ENCODE measurements at places on chromosomes 7 and 10. TPM values are rescaled to one million over a fixed set of nuclear protein-coding genes. Genes with fewer than 3 reads are reported as not detected.
A peak's percentile ranks its signal among the peaks of the same experiment; 100 is the strongest.

The GCC1 gene
- total RNA-seq: 17.4 TPM

The NODAL gene
- total RNA-seq: not detected

The GPER1 gene
- 0.64 TPM for total RNA-seq

The CH25H gene
- not detected for total RNA-seq

The ARPC1A gene
- 140 TPM for total RNA-seq

The GRID2IP gene
- total RNA-seq: 2.5 TPM

The VWDE gene
- 5.8 TPM for total RNA-seq

The SLC16A12 gene
- 16.1 TPM for total RNA-seq

The CASD1 gene
- 46.5 TPM for total RNA-seq

The CALCR gene
- not detected for total RNA-seq

The TEX47 gene
- total RNA-seq: not detected

DNA sequence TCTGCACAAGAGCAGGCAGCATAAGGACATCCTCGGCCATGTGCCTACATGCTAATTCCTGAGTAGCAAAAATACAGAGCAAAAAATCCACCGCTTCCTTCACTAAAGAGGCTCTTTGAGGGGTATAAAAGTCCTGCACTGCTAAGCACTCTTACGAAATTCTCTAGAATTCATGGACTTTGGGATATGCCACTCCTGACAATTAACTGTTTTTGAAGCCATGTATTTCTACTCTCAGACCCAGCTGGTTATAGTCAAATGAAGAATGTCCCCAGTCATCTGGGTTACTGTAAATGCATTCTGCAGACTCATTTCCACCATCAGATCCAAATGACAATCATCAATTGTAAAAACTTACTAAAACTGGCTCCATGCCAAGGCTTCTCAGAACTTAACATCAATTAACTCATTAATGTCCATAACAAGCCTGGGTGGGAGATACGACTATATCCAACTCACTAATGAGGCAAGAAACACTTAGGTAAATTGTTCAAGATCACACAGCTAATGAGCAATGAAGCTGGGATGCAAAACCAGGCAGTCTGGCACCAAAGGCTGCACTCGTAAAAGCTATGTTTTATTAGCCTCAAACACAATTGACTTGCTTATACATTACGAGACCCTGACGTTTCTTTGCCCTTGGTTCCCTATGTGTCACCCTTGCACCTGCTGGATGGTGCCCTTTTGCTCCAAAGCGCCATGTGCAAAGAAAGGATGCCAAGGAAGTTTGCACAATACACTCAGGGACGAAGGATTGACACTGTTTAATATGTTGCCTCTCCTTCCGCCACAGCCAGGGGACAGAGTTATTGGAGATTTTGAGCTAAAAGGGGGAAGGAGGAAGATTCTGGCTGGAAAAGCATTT, 250.4 kb downstream of the ELMO1 start:
- no peak for DNase-seq

- no peak for DNase-seq
Observed at GRCh38 chr10:112218960-112219359, 35.4 kb upstream of the GPAM start.

- DNase-seq: no peak
Observed at GRCh38 chr10:87771871-87772500, 46.0 kb downstream of the ATAD1 start.

- DNase-seq: no peak
Observed at GRCh38 chr10:2992401-2993198, 74.7 kb upstream of the PFKP start.

DNA sequence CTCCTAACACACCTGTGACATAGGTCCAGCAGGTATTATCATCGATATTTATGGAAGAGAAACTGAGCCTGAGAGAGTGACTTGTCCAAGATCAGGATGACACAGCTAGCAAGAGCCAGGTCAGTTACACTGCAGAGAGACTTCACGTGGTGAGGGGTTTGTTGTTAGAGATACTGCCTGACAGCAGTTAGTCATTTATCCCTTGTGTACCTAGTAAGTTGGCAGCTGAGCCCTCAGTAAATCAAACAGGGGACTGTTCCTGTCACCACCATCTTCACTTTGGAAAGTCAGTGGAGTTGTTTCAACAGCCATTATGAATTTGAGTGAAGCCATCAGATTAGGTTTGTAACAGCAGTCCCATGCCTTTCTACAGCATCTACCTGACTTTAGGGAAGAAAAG, 87.5 kb upstream of the GATA3 start:
- no peak for DNase-seq

DNA sequence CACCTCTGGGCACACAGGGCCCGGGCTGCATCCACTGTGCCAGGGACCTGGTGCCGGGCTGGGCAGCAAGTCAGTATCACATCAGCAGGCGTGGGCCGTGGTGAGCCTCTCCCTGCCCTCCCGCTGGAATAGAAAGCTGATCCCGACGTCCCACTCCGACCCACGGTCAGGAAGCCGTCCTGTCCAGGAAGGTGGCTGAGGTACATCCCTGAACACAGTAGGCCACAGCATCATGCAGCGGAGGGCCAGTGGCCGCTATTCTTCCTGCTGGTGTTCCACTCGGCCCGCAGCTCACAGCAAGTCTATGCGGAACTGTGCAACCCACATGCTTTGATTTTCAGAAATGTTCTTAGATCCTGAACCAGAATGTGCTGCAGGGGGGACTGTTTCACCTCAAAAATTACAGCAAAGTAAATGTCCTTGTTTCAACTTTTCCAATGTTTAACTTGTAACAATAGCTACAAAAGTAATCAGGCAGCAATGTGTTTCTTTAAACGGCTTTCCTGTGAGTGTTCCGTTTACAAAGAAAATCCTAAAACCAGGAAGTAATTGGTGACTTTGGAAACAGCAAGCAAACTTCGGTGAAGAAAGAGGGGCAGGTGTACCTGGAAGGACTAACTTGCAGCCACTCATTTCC, 676 bp upstream of the GPR146 start:
- no peak for DNase-seq

GRCh38 chr10:132752378-132752777, 33.6 kb downstream of the NKX6-2 start:
- DNase-seq: no peak

DNA sequence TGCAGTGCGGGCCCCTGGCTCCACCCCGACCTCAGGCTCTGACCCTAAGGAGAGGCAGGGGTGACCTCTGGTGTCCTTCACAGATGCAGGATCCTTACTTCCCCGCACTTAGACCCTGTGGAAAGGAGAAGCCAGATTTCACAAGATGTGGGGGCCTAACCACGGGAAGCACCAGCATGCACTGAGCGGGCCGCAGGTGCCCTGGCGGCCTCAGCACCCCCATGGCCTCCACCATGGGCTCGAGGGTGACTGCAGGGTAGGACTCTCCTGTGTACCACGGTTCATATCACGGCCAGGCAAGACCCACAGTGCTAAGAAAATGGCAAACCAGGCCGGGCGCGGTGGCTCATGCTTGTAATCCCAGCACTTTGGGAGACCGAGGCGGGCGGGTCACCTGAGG, 410.0 kb upstream of the FOXK1 start:
- no peak for DNase-seq

GRCh38 chr7:12889391-12889790, 202.0 kb downstream of the ARL4A start:
- DNase-seq: no peak

- no peak for DNase-seq
Observed at GRCh38 chr10:103044942-103045489, 126.9 kb downstream of the CNNM2 start.

- DNase-seq: no peak
Observed at GRCh38 chr10:68501691-68502090, 25.6 kb downstream of the SLC25A16 start.

DNA sequence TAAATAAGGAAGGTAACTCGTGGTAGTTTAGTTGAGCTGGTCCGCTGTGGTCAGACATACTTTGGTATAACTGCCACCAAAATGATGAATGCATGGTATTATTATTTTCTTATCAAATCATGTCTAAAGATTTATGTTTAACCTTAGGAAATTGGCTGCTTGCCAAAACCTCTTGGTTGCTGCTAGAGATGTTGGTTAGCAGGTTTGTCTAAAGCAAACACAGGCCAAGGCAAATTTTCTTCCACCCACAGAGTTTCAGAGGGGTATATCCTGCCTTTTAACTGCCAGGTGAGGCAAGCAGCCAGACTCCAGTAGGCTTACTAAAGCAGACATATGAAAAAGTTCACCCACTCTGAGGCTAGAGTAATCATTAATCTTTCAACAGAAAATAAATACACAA, 101.4 kb downstream of the SEMA3E start:
- no peak for DNase-seq

- no peak for DNase-seq
Observed at GRCh38 chr7:16028103-16028502, 341.6 kb upstream of the MEOX2 start.

GRCh38 chr7:51867117-51867516, 550.5 kb upstream of the COBL start:
- no peak for DNase-seq

- DNase-seq: no peak
Observed at GRCh38 chr7:129949292-129950133, 3.2 kb downstream of the UBE2H start.

GRCh38 chr10:62250594-62251198, 17.9 kb downstream of the RTKN2 start:
- DNase-seq: no peak

DNA sequence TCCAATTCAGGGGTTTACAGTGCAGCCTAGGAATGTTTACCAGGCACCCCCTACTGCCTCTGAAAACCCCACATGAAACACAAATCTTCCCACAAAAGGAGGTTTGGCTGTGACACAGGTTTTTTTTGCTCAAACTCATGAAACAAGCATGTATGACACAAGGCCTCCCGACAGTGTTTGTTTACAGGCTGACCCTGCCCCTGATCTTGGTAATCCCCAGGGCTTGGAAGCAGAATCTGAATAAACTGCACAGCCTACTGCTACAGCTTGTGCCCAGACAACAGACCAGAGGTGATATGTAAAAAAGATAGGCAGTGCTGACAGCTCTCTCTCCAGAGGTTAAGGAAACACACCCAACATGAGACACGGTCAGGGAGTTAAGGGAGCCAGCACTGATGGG, 184.2 kb downstream of the KMT2E start:
- DNase-seq: no peak

- DNase-seq: no peak
Observed at GRCh38 chr7:134829380-134829986, 50.0 kb downstream of the CALD1 start.

- DNase-seq: no peak
Observed at GRCh38 chr10:100282907-100283306, 3.6 kb downstream of the BLOC1S2 start.

- no peak for DNase-seq
Observed at GRCh38 chr10:75610183-75610582, 178.8 kb downstream of the LRMDA start.

- no peak for DNase-seq
Observed at GRCh38 chr7:116339564-116339963, 129.2 kb downstream of the TES start.

GRCh38 chr10:46234431-46235060, 52.3 kb upstream of the ANTXRL start:
- peak; percentile 4 for DNase-seq

DNA sequence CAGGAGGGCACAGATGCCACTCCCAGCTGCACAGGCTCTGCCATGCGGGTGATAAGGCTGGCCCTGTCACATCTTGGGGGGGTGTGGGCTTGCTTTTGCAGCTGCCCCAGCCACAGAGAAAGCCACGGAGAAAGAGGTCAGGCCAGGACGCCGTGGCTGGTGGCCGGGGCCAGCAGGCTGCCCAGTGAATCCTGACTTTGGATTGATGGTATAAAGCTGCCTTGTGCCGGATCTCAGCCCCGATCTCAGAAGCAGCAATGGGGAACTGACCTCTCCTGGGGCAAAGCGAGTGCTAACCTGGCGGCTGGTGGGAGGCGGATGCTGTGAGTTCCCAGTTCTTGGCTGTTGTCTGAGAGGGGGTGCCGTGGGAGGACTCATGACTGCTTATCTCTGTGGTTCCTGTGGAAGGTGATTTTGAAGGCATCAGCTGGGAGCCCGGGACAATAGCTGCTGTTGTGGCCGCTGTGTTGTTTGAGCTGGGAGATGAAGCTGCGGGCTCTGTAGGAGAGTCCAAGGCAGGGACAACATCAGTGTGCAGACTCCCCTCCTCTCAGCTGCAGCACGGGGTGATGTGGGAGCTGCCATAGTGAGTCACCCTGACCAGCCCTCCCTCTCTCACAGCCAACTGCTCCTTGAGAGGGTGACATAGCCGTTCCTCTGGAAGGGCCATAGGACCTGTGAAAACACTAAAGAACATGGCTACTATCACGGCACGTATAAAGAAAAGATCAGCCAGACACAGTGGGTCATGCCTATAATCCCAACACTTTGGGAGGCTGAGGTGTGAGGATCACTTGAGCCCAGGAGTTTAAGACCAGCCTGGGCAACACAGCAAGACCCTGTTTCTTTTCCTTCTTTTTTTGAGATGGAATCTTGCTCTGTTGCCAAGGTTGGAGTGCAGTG, 17.0 kb downstream of the IL15RA start:
- DNase-seq: no peak

- no peak for DNase-seq
Observed at GRCh38 chr7:1418505-1419309, 40.6 kb downstream of the MICALL2 start.

DNA sequence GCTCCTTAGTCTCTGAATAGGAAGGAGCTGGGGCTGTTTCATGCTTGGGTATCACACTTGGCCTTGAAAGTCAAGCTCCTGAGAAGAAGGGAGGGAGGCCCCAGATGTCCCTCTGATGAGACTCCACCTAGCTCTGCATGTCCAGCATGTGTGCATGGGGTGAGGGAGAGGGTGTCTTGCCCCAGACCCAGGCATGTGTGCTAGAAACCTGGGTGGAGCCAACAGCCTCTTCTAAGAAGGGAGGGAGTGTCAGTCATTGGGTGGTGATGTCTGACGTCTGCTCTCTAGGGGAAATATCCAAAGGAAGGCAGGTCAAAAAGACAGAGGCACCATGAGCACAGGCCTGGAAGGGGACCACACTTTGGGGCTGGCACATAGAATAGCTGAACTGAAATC, 159.0 kb downstream of the CDH23 start:
- DNase-seq: no peak

- DNase-seq: no peak
Observed at GRCh38 chr7:152975076-152975475, 215.5 kb downstream of the ACTR3B start.

- DNase-seq: no peak
Observed at GRCh38 chr10:28710202-28710886, 33.0 kb downstream of the BAMBI start.

- DNase-seq: no peak
Observed at GRCh38 chr10:65294329-65294728, 1631.5 kb upstream of the LRRTM3 start.

- DNase-seq: no peak
Observed at GRCh38 chr7:55244006-55244745, 121.0 kb upstream of the LANCL2 start.
